ENCODE measurements at places on chromosomes 1 and 21.
A peak's percentile ranks its signal among the peaks of the same experiment; 100 is the strongest.

GRCh38 chr1:248094884-248095283 lies at the start of gene OR2L13:
Gene OR2L13 (plus strand): TSS chr1:248095184. CDS start chr1:248099376, 4,192 bp downstream.
- no peak for DNase-seq

DNA sequence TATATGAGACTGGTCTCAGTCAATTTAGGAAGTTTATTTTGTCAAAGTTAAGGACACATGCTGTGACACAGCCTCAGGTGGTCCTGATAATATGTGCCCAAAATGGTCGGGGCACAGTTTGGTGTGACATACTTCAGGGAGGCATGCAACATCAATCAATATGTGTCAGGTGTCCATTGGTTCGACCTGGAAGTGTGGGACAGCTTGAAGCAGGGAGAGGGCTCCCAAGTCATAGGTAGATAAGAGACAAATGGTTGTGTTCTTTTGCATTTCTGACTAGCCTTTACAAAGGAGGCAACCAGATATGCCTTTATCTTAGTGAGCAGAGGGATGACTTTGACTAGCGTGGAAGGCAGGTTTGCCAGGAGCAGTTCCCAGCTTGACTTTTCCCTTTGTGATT lies 4.5 kb upstream of the ERVH48-1 start:
- DNase-seq = no peak

DNA sequence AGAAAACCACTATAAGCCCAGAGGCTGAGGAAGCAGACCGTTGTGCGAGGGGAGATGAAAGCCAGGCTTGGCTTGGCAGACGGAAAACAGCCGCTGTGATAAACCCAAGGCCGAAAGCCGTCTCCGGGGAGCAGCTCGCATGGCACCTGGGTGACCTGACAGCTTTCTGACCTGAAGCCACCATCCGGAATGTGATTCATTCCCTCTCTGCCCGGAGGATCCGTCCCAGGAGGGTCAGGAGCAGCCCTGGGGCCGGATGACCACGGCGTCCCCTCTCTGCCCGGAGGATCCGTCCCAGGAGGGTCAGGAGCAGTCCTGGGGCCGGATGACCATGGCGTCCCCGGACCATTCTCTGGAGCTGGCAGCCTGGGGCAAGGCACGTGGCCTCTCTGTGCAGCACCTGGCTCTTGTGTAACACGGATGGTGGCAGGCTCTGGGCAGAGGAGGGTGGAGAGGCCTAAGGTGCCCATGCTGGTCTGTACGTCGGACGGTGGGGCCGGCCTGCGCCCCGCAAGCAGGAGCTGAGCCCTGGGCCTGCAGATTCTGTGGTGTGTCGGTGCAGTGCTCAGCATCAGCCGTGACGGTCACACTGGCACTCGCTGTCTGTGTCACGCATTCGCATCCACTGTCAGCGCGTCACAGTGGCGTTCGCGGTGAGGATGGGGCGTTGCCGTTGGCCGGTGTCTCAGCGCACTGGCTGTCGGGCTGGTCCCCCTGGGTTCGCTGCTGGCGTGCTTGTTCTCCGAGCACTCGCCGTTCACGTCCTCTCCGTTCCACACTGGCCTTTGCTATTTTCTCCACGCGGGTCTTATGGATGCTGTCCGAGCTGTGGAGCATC lies 50.3 kb downstream of the SLX9 start:
- no peak for DNase-seq

- no peak for DNase-seq
Observed at GRCh38 chr1:219906924-219907771, 21.2 kb downstream of the SLC30A10 start.

DNA sequence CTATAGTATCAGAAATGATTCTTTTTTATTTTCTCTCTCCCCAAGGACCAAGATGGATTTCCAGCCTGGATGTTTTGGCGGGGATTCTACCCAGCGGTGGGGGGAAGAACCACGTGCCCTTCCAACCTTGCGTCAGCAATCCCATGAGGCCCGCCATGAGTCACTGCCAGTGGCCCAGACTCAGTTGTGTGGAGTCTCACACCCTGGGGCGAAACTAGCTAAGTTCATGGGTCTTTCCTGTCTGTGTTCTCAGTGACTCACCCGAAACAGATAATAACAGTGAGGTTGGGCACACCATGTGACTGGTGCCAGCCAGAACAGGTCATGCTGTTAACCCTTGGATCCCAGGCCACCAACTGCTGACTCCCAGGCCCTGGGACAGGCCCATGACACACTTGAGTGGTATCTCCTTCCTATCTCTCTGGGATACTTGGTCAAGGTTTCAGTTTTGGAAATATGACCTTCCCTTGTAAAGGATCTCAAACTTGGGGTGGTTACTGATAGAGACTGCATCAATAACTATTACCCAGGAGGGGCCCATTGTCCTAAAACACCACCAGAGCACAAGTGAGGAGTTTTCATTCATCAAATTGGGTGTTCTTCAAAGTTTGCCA lies 98.0 kb upstream of the DUSP10 start:
- DNase-seq = peak; percentile 45

DNA sequence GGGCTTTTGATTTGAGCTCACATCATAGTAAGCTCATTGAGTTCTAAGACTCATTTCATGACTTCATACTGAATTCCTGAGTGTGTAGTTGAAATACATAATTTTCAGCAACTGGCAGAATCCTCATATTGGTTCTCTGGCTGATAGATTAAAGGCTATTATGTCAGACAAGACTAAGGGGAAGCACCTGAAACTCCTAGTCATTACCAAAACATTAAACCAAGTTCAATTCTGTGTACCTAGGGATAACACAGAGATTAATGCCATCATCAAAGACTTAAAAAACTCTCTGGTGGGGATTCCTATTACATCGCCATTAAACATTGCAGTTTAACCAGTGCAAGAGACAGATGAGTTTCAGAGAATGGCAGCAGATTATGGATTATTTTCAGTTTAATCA lies 339.1 kb downstream of the PTPRC start:
- DNase-seq = no peak

DNA sequence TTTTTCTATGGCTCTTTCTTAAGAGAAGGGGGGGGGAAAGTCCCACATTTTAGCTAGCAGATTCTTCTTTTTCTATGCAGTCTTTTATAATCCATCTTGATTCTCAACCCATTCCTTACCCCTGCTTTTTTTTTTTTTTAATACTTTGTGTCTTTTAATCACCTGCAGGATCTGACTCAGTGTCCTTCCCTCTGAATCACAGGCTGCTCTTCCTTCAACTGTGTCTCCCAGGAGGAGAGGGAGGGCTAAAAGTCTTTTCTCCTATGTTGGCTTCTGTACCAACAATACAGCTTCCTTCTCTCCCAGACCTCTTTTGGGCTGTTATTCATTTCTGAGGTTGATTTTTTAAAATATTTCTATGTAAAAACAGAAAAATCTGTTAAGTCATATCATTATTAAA lies 686.2 kb downstream of the ADGRL2 start:
- DNase-seq = no peak

GRCh38 chr1:1304331-1305299 lies 3.1 kb downstream of the ACAP3 start:
- peak; percentile 75 for DNase-seq

- DNase-seq = no peak
Observed at GRCh38 chr1:227709451-227709850, 25.7 kb downstream of the JMJD4 start.

DNA sequence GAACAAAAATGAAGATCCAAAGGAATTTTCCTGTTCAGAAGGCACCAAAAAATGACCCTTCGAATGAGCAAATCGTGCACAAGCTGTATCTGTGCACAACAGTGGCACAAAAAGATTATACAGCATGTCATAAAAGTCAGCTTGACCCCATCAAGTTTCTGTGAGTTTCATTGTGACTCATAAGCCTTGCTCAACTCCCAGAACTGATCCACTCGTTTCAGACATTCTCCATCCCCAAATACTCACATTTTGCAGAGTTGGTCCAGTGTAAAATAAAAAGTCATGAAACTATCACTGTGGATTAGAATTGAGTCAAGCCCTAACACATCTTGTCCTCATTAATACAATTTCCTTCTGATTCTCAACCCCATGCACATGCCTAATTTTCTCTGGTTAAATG lies 174.7 kb upstream of the PKN2 start:
- DNase-seq = no peak

- peak; percentile 88 for DNase-seq
Observed at GRCh38 chr1:154335025-154335714, 9.8 kb downstream of the ATP8B2 start.

- no peak for DNase-seq
Observed at GRCh38 chr21:31592963-31593560, 66.4 kb upstream of the SOD1 start.

DNA sequence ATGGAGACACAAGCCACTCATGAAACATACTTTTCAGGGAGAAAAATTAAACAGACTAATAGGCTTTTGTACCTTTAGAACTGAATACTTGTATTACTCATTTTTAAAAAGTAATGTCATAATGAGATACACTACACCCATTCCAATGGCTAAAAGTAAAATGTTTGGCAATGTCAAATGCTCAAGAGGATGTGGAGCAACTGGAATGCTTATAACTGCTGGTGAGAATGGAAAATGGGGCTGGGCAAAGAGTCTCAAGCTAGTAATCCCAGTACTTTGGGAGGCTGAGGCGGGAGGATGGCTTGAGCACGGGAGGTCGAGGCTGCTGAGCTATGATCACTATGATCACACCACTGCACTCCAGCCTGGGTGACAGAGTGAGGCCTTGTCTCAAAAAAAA lies 86.3 kb downstream of the NKAIN1 start:
- DNase-seq = no peak

GRCh38 chr1:53440633-53441032 lies 18.6 kb upstream of the DMRTB1 start:
- no peak for DNase-seq

GRCh38 chr1:154384650-154385489 lies 20.3 kb upstream of the IL6R start:
- no peak for DNase-seq

DNA sequence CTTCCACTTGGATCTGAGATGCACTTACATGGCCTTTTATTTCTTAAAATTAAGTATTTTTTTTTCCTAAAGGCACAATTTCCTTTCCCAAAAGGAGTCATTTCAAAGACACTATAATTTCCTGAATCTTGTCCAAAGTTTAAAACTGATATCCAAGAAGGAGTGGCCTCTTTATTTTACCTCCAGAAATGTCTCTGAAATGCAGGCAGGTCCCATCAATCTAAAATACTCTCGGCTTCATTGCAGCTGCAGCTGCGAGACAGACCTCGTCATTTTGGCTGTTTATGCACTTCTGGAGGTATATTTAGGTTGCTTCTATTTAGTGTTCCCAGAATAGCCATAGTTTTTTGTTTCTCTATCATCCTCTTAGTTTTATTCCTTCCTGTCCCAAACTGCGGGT lies 172.7 kb upstream of the COA6 start:
- DNase-seq = no peak

- DNase-seq = peak; percentile 48
Observed at GRCh38 chr1:236516929-236517704, 6.7 kb upstream of the LGALS8 start.

DNA sequence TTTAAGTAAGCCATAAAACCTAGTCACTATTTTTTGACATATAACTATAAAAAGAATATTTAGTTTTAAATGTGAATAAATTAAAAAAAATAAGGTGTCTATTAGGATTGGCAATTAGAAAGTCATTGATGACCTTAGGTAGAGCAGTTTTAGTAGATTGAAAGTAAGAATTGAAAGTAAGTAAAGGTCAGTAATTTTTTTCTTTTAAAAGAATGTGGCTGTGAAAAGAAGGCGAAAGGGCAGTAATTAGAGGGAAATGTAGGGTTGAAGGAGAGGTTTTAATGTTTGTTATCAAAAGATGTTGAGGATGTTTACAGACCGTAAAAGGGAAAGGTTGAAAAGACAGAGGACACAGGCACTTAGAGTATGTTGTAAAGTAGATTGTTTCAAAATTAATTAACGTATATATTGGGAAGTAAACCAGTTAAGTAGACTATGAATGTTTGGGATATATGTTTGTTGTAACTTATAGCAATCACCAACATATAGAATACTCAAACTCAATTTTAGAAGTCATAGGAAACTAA lies 41.0 kb downstream of the ZFYVE9 start:
- no peak for DNase-seq

- DNase-seq = no peak
Observed at GRCh38 chr1:169588785-169589485, 2.7 kb upstream of the F5 start.

DNA sequence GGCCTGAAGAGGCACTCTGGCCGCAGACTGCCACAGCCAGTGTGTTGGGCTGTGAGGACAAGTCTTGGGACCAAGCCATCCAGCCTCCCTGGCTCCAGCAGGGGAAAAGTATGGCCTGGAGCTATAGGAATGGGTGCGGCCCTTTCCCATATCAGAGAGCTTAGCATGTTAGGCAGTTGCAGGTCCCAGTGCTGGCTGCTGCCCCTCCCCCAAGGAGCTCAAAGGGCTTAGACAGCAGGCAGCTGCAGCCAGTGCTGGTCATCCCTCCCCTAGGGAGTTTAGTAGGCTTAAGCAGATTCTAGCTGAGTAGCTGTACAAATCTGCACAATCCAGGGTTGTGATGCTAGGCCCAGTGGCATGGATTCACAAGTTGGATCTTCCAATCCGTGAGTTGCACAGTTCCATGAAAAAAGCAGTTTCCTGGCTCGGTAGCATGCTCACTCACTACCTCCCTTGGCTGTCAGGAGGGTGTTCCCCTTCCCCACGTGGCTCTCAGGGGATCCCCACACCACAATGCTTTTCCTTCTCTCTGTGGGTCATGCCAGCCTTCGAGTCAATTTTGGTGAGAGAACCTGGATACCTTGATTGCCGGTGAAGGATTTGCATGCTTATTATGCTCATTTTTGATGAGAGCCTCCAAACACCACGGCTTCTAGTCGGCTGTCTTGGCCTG lies 1490.8 kb downstream of the BRINP3 start:
- DNase-seq = no peak

DNA sequence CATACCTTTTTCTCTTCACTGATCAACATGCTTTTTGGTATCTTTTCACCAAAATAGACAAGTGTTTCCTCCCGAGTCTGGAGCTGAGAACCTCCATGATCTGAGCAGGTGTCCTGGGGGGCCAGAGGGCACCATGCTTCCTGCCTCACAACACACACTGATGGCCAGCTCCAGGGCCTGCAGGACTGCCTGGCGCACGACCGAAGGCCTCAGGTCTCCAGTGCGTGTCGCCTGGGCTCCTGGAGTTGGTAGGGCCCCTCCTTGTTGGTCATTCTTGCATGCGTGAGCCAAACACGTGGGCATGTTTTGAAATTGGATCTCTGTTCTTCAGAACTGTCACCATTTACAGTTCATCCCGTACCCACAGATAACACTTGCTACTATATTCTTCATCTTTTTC lies 64.4 kb downstream of the SLC37A1 start:
- no peak for DNase-seq

DNA sequence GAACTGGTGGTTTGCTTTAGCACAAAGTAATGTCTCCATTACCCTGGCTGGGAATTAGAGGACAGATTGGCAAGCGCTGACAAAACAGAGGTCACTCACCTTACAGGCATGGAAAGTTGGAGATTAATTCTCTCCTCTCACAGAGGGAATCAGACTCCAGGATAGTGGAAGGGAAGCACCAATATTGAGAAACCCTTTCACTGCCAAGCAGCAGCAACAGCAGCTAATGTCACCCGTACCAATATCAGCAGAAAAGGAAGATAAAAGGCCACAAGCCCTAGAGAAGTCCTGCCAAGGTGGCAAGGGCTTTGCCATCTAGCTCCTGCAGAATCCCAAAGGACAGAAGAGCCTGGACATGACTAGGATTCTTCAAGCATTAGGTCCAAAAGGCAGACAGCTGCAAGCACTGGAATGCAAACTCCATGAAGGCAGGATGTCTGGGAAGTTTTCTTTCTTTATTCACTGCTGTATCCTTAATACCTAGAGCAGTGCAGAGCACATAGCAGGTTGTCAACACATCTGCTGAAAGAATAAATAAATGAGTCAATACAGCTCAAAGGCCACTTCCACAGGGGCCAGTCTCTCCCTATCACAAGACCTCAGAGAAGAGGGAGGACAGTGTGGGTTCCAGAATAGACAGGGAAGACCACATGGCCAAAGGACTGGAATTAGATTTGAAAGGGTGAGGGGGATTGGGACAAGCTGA lies 57.2 kb downstream of the ERI3 start:
- DNase-seq = no peak
